ENCODE measurements at places on chromosomes 2 and 18.

- no peak for DNase-seq
Observed at GRCh38 chr2:41913311-41913710, 134.5 kb upstream of the PKDCC start.

DNA sequence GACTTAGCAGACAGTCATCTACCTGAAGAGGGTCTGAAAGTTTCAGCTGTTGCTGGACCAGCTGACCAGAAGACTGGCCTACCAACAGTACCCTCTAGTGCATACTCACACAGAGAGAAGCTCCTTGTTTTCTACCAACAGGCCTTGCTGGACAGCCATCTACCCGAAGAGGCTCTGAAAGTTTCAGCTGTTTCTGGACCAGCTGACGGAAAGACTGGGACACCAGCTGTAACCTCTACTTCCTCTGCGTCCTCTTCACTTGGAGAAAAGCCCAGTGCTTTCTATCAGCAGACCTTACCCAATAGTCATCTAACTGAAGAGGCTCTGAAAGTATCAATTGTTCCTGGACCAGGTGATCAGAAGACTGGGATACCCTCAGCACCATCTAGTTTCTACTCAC lies 63.2 kb downstream of the ALMS1 start:
- DNase-seq, result no peak

GRCh38 chr2:16494836-16495508 lies 170.7 kb downstream of the CYRIA start:
- DNase-seq, result no peak

GRCh38 chr18:48723837-48724236 lies 185.0 kb downstream of the CTIF start:
- DNase-seq, result no peak

GRCh38 chr2:190210471-190210870 lies 109.2 kb downstream of the HIBCH start:
- DNase-seq, result no peak

DNA sequence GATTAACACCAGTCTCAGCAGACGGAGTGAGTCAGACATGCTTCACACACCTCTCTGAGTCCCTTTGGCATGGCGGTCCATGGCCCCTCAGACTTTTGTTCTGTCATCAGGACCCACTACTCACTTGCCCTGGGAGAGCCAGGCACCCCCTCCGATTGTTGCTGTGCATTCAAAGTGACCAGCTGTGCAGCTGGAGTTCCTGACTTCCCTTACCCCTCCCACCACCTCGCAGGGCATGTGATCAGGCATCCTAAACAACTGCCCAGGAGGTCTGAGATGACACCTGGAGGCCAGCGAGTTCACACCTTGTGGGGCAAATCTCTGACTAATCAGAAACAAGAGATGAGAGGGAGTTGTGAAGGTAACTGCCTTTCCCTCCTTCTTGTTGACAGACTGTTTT lies 35.3 kb upstream of the HDAC4 start:
- DNase-seq, result no peak

DNA sequence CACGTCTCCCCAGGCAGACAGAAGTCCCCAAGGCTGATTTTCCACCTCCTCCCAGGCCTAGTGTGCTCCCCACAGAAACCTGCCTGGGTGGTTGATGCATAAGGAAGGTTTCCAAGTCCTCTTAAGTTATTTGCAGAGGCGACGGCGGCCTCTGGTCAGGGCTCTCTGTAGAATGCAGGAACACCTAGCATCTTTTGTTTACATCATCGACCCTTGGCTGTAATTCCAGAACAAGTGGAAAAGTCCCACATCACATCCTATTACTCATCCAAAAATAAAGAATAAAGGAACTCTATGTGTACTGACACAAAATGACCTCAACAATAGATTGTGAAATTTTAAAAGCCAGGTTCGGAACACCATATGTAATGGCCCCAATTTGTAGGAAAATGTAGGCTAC lies 211.1 kb downstream of the ALPK2 start:
- DNase-seq, result no peak

DNA sequence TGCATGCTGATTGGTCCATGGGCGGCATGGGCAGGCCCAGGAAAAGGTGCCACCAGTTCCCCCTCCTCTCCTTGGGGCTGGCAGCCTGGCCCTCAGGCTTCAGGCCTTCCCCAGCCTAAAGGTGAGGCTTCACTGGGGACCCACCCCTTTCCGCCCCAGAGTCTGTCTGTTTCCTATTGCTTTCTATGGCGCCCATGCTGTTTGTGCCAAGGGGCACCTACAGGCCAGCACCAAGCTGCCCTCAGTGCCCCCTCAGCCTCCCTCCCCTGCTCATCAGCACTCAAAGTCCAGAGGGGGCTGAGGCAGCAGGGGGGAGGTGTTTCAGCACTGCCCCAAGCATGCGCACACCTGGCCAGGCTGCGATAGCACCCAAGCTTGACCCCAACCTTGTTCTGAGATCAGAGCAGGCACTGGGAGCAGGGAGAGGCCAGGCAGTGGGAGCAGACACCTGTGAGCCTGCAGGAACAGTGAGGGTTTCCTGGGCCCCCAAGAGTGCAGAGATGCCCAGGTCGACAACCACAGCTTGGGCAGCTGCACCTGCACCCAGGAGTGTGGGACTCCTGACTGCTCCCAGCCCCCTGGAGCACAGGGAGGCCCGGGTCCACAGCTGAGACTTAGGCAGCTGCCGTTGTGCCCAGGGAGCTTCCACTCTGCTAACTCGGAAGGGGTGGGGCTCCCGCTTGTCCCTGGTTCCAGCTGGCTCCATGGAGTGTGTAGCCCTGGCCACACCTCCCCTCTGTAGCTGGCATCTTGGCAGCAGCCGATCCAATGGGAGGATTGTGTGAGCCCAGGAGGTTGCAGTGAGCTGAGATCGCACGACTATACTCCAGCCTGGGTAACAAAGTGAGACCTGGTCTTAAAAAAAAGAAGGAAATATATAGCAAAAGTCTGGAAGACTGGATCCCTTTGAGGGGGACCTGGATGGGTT lies 69.1 kb downstream of the NCAPH start:
- DNase-seq, result no peak

DNA sequence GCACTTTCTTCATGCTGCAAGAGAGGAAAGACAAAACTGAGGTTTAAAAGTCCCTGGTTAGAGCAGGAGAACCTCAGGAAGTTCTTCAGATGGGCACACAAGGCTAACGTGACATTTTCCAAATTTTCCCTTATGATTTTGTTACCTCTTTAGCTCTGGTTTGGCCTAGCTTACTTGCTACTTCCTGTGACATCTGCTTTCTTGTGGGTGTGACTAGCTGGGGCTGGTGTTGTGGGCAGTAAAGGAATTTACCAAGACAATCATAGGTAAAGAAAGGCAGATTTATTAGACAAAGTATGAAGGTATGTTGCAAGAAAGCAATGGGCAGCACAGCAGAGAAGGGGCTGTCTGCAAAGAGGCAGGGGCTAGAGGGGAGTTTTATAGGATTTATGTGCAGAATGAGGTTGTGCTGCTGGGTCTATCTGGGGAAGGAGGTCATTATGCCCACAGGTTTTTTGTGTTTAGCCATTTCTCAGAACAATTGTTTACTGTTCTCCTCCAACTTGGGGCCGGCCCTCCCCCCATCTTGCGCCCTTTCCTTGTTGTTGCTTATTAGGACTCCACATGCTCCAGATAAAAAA lies 6.7 kb upstream of the TNP1 start:
- DNase-seq, result no peak

DNA sequence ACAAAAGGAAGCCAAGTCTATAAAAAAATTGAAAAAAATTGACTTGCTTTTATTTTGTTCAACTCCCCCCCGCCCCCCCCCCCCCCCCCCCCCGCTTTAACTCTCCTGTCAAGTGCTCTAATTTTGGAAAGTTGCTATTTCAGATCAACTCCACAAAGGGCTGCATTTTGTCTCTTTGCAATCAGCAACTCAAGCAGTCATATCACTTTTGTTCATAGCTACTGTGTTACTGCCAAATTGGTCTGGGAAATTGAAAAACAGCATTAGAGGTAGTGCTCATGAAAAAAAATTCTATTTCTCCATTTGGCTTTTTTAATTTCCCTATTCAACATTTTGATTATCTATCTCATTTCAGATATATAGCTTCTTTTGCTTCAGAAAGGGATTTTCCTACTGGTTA lies 531.8 kb downstream of the LRP1B start:
- no peak for DNase-seq

- no peak for DNase-seq
Observed at GRCh38 chr2:203886661-203887151, 19.1 kb downstream of the CTLA4 start.

DNA sequence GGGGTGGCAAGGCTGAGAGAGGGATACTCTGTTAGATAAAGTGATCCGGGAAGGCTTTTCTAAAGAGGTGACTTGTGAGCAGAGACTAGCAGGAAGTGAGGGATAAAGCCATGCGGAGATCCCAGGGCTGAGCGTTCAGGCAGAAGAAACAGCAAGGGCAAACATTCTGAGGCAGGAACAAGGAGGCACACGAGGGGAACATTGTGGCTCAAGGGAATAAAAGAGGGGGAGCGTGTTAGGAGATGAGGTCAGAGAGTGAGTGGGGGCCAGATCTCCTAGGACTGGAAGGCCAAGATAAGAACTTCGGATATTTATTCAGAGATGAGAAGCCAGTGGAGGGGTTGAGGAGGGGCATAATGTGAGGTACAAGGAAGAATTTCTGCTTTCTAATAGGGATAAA lies 67.1 kb downstream of the ACTR2 start:
- DNase-seq, result no peak

DNA sequence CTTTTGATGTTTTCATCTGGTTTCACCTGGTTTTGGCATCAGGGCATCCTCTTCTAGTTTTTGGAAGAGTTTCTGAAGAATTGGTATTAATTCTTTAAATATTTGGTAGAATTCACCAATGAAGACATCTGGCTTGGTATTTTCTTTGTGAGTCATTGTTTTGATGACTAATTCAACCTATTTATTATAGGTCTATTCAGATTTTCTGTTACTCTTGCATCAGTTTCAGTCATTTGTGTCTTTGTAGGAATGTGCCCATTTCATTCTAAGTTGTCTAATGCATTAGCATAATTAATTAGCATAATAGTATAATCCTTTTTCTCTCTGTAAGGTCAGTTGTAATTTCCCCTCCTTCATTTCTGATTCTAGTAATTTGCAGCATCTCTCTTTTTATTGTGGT lies 8.0 kb downstream of the GNLY start:
- DNase-seq, result no peak

DNA sequence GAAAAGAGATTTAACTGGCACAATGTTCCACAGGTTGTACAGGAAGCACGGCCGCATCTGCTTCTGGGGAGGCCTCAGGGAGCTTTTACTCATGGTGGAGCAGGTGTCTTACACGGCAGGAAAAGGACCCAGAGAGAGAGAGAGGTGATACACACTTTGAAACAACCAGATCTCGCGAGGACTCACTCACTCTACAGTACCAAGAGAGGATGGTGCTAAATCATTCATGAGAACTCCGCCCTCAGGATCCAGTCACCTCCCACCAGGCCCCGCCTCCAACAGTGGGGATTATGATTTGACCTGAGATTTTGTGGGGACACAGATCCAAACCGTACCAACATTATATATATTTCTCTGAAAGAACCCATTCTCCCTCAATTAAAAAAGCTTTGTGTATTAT lies 79.7 kb upstream of the DOCK10 start:
- no peak for DNase-seq

DNA sequence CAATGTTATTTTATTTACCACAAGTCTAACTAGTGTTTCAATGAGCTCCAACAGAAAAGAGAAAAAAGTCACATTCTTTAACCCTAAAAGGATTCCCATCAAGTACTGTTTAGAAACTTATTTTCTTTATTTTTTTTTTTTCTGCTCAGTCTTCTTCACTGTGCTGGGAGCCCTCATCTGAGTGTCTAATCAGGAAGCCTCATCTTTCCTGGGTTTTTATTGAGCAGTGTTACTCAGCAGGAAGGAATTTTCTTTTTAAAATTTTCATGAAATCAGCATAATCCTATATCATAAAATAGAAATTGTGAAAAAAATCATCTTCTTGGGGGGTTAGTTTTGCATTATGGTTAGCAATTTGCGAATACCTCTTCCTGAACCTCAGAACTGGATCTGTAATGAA lies 453.8 kb downstream of the CDH2 start:
- DNase-seq, result no peak

- DNase-seq, result no peak
Observed at GRCh38 chr18:63762518-63762917, 12.7 kb upstream of the SERPINB7 start.

GRCh38 chr2:183348492-183348891 lies 224.2 kb downstream of the NUP35 start:
- DNase-seq, result no peak

DNA sequence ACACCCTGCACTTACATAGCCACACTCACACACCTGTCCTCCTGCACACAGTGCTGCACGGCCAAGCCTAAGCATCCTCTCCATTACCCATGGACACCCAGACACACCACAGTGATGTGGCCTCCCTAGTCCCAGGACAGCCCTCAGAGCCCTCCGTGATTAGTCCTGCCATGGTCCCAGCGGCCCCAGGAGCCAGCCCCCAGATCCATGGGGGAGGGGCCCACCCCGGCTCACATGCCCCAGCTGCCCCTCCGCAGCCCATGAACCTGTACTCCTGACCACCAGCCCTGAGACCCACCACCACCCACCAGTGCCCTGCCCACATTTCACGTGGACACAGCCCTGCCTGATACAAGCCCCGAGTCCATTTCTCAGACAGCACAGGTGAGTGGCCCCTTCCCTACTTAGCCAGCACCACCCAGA lies 8.1 kb upstream of the DUSP2 start:
- no peak for DNase-seq

- DNase-seq, result peak; percentile 72
Observed at GRCh38 chr18:3665780-3666525, 216.0 kb downstream of the TGIF1 start.

Data from GM13977 (cell line).